8988T (cell line): ENCODE measurements at places on chromosomes 2 and 18.

- DNase-seq = no peak
These were observed 59.7 kb upstream of the CAPN13 start for GRCh38 chr2:30866974-30867373.

DNA sequence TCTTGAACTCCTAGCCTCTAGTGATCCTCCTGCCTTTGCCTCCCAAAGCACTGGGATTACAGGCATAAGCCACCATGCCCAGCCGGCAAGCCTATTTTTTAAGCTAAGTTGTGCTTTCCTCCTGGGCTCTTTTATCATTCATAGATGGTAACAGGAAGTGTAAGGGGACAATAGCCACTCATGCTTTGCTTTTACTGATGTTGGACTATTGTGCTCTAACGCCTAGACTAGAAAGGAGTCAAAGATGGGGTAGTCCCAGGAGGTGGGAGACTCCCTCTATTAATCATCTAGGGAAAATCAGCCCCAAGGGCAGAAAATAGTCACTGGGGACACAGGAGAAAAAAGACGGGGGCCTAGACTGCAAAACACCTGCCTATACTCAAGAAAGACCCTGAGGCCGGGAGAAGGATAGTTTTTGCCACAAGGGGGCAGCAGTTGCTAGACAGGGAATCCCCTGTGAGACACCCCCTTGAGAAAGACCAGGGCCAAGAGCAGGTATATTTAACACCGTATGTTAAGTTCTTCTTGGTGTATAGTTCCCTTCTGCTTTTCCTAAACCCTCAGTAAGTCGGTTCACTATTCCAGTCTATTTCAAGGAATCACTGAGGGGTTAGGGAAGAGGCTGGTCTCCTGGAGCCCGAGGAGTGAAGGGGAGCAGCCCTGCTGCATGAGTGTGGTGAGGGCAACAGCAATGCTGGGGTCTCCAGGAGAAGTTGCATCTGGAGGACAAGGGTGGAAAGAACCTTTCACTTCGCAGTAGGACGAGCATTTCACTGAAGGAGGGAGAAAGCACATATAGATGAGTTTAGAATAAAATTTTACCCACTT, 2.1 kb upstream of the CXCR1 start:
- DNase-seq = peak; percentile 37

DNA sequence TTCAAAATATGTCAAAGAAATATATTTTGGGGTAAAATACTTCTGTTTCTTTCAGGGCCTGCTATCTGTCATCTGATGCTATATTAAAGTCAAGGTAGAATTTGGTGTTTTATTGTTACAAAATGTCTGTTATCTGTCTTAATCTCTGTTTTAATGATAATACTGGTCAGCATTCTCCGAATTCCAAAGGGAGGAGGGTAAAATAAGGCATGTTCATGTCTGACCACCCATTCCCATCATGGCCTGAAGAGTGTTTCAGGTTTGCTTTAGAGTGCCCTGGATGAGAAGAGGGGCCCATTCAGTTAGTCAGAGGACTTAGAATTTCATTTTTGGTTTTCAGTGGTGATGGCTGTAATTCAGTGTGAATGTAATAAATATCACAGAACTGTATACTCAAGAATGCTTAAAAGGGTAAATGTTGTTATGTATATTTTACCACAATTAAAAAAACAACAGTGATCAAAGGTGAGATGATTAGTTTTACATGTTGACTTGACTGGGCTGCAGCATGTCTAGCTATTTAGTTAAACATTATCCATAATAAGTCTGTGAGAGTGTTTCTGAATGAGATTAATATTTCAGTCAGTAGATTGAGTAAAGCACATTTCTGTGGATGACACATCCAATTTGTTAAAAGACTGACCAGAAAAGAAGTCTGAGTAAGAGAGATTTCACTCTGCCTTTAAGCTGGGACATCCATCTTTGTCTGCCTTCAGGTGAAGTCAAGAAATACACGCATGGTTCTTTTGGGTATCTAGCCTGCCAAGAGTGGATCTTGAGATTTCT, 467.9 kb upstream of the SYT4 start:
- no peak for DNase-seq

DNA sequence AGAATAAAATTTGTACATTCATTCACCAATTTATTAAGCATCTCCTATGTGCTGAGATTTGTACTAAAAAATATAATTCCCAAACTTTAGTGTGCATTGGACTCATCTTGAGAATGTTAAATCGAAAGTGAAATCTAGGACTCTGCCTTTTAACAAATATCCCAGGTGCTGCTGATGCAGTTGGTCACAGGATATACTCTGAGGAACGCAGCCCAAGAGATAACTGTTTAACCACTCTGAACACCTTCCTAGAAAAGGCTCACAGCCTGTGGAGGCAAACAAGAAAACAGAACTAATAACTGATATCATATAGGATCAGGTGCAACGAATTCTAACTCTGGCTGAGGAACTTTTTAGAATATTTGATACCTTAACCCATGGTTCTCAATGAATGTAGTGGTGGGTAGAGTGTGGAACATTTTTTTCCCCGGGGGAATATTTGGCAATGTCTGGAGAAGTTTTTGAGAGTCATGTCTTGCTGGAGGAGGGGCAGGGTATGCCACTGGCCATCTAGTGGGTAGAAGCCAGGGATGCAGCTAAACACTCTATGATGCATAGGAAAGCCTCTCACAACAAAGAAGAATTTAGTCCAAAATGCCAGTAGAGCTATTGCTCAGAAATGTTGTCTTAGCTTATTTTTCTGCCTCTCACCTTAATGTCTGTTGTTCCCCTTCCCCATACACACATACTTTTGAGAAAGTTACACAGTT, 96.5 kb downstream of the EHBP1 start:
- DNase-seq = no peak

- peak; percentile 63 for DNase-seq
These were observed 9.1 kb upstream of the NR4A2 start for GRCh38 chr2:156341452-156342253.

- DNase-seq = no peak
These were observed 234.0 kb downstream of the ZNF516 start for GRCh38 chr18:76260941-76261472.

GRCh38 chr2:77086478-77086877, 435.7 kb downstream of the LRRTM4 start:
- no peak for DNase-seq

GRCh38 chr2:66452214-66452613, 17.3 kb downstream of the MEIS1 start:
- DNase-seq = no peak

DNA sequence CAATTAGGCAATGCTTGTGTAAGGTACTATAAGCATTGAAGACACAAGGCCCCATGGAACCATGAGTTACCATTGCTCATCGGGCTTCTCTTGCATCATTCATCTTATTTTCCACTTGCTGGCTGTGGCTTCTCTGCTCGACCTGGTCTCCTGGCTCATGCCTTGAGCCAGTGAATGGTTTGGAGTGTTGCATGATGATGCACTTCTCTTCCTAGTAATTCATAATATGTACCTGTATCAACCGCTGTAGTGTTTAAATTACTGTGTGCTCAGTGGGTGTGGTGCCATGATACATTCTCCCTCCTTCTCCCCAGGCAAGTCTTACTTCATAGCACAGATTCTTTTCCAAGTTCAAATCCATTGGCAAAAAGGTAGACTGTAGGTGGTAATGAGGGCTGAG, 66.8 kb downstream of the ABCA12 start:
- DNase-seq = no peak

- no peak for DNase-seq
These were observed 60.0 kb upstream of the DTNA start for GRCh38 chr18:34650121-34650545.

GRCh38 chr2:196284866-196285557, 113.6 kb upstream of the STK17B start:
- no peak for DNase-seq

GRCh38 chr18:21722687-21723086, 17.9 kb upstream of the MIB1 start:
- DNase-seq = no peak

DNA sequence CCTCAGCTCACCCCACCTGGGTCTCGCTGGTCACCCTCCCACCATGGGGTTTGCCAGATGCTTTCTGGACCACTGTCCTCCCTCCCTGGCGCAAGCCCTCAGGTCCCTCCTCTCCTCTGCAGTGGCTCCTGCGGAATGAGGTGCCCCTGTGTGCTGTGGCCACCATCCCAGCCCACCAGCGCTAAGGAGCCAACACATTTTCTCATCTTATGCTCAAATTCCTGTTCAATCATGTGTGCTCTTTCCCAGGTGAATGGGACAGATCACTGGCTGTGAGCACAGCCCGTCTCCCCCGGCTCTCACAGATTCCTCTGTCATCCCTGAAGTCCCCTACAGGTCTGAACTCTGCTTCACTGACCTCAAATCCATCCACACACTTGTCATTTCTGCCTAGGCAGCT, 15.2 kb upstream of the CCDC74B start:
- no peak for DNase-seq

DNA sequence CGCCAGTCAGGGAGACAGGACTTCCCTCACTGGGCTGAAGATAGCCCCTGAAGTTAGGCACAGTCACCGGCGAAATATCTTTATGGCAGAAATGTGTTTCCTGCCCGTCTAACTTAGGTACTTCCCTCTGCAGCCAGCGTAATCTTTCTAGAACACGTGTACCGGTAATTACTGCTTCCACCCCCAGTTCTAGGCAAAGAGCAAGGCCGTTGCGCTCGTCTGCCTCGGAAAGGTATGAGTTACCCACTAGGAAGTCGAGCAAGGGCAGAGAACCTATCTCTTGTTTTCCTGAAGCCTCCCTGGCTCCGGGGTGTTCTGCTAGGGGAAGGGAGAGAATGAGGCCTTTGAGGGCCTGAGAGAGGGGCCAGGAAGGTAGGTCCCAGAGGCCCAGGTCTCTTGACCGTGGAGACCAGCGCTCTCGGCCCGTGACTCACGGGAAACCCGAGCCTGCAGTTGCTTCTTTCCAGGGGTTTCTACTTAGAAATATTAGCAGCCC, 70.0 kb downstream of the TWSG1 start:
- DNase-seq = no peak

GRCh38 chr2:207311316-207312005, 145.7 kb upstream of the KLF7 start:
- DNase-seq = peak; percentile 15

- no peak for DNase-seq
These were observed 16.0 kb upstream of the CNDP2 start for GRCh38 chr18:74480149-74480651.

DNA sequence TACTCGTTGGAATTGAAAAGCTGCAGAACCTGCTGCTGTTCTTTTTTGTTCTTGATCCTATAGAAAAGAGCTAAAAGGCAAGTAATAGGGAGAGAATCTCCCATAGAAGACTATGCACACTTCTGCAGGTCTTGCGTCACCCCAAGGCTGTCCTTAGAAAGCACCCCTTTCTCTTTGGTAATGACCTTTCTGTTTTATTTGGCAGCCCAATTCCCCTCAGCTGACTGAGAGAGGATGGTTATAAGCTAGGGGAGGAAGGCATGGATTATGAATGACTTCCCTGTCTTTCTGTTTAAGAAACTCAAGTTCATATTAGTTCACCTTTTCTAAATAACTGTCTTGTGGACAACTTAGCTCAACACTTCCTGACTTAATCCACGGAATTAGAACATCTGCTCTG, 122.9 kb downstream of the TXNL1 start:
- no peak for DNase-seq

GRCh38 chr18:9000733-9001132, 101.8 kb upstream of the NDUFV2 start:
- no peak for DNase-seq

GRCh38 chr2:193818801-193819499, 1624.2 kb upstream of the TMEFF2 start:
- no peak for DNase-seq

- DNase-seq = no peak
These were observed 423.8 kb upstream of the HS6ST1 start for GRCh38 chr2:128742467-128742866.

DNA sequence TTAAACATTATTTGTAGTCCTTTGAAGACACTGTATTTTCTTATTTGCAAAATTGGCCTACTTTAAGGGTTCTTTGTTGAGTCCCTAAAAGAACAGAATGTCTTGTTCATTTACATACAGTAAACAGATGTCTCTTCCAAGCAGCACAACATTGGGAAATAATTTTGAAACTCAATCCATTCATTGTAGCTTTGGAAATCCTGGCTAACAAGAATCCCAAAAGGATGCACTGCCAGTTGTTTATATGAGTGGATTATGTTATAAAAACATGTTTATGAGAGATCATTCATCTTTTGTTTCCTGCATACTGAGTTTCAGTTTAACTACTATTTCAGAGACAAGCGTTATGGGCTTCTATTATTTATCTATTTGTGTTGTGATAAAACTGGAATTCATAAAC, 499.3 kb downstream of the PID1 start:
- no peak for DNase-seq

- DNase-seq = no peak
These were observed 69.7 kb upstream of the KCNE4 start for GRCh38 chr2:222982010-222982908.

GRCh38 chr2:207905546-207905945, 119.8 kb downstream of the PLEKHM3 start:
- no peak for DNase-seq

- DNase-seq = no peak
These were observed 5.6 kb upstream of the SMIM21 start for GRCh38 chr18:75433098-75433497.

DNA sequence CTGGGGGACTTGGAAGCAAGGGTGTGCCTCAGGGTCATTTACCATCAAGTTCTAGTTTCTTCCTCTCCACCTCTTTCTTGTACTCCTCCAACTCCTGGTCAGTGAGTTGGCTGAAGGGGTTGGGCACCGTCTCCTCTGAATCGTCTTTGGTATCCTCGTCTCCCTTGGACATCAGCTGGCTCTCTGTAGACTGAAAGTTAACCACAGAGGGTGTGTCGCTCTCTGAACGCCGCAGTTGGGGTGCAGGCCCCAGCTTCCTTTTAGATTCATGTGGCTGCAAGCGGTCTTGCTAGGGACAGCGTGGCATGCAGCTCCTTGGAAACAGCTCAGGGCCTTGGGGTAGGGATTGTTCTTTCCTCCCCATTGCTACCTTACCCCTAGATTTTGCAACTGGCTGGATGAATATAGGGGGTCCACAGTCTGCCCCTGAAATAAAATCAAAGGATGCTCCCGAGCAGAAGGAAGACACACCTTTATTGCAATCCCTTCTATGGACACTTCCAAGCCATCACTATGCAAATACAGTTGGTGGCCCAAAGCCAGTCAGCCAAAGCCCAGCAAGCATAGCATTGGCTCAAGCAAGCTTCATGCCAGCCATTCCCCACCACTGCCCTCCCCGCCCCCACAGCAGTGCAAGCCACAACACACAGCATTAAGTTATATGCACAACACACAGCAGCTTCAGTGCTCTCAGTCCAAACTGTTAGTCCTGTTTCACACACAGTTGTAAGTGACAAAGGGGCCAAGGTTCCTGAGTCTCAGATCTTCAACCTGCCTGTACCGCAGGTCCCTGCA, 93.2 kb downstream of the ADD2 start:
- DNase-seq = no peak

- DNase-seq = no peak
These were observed 55.9 kb upstream of the RPE start for GRCh38 chr2:209946539-209946938.

- no peak for DNase-seq
These were observed 5.0 kb downstream of the SPIRE1 start for GRCh38 chr18:12652861-12653401.

GRCh38 chr18:8052237-8052701, 485.2 kb downstream of the PTPRM start:
- DNase-seq = no peak
